ENCODE measurements at places on chromosomes 2 and 18. TPM values are rescaled to one million over a fixed set of nuclear protein-coding genes. Genes with fewer than 3 reads are reported as not detected.

GRCh38 chr2:8134985-8135682, 546.7 kb upstream of the ID2 start:
- no peak for DNase-seq

DNA sequence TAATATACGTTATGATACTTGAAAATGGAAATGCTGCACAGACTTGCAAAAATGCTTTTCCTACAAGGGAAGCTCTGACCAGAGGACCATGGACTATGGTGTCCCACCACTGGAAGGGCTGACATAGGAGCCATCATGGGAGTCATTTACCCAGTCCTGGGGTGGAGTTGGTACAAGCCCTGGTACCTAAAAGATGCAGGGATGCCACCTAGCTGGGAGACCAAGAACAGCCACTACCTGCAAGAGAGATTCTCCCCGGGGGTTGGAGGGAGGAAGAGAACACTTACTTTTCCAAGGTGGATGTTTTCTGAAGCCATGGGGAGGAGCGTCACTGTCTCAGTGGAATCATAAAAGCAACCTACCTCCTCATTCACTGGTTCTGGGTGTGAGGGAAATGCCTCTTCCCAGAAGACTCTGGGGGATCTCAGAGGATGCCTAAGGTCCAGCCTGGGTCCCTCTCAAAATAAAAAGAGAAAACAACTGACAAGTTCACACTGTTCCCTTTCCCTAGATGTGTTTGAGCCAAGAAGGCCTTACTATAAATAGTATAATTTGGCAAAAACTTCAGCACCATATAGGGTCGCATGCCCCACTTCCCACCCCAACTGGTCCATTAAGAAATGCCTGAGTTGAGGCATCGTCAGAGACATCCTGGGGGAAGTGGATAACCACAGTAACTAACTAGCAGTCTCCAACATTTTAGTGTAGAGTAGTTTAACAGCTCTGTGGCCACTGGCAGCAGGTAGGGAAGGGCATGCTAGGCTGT, 39.9 kb downstream of the REEP1 start:
- no peak for DNase-seq

- no peak for DNase-seq
These were observed 264.3 kb downstream of the TSN start for GRCh38 chr2:122019724-122020123.

The FOXD4L1 gene
- total RNA-seq: 0.17 TPM

The SH3BP4 gene
- total RNA-seq: 1.1 TPM

The RAD51AP2 gene
- total RNA-seq: not detected

Data from activated B cell treated with CpG ODN at 0.5 μM for 24 hours (primary cell).